ENCODE measurements at places on chromosomes 6 and 20. TPM values are rescaled to one million over a fixed set of nuclear protein-coding genes. Genes with fewer than 3 reads are reported as not detected.
A peak's percentile ranks its signal among the peaks of the same experiment; 100 is the strongest.

- no peak for DNase-seq
Observed at GRCh38 chr6:94736236-94736635, 841.1 kb upstream of the MANEA start.

The CLVS2 gene
- not detected for total RNA-seq

- DNase-seq = no peak
Observed at GRCh38 chr6:148528292-148528691, 185.7 kb downstream of the SASH1 start.

- DNase-seq = no peak
Observed at GRCh38 chr6:29676981-29677601, 3.9 kb downstream of the ZFP57 start.

- no peak for DNase-seq
Observed at GRCh38 chr20:62704341-62704948, 4.2 kb upstream of the NTSR1 start.

The ISM1 gene
- total RNA-seq = 5.8 TPM

The STK35 gene
- total RNA-seq = 19.3 TPM

- DNase-seq = no peak
Observed at GRCh38 chr6:161837854-161838253, 564.0 kb upstream of the AGPAT4 start.

DNA sequence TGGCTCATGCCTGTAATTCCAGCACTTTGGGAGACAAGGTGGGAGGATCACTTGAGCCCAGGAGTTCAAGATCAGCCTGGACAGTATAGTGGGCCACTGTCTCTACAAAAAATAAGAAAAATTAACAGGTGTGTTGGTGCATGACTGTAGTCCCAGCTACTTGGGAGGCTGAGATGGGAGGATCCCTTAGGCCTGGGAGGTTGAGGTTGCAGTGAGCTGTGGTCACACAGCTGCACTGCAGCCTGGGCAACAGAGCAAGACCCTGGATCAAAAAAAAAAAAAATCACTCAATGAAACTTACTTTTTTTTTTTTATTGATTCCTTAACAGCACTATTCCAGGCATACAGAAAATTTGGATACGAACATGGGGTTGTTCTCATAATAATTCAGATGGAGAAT is 14.0 kb downstream of the CDKAL1 start:
- no peak for DNase-seq

DNA sequence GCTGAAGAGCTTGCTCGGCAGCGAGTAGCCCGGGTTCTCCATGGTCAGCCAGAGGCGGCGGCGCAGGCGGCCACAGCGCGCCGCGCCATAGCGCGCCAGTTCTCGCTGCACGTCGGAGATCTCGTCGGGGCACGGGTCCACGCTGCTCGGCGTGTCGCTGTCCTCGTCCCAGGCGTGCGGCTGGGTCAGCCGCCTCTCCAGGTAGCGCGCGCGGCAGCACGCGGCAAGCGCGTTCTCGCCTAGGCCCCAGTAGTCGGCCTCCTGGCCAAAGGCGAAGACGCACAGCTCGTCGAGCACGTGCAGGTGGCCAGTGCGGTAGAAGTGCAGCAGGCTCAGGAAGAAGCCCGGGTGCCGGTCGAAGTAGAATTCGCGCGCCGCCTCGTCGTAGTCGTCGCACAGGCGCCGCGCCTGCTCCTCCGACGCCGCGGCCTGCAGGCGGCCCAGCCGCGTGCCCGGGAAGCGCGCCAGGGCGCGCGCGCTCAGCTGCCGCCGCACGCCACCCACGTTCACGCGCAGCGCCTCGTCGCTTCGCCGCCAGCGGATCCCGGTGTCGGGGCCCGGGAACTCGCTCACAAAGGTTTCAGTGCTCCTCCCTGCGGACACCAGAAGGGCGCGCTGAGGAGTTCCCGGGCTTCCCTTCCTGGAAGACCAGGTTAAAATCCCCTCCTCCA is 2.7 kb downstream of the KCNS1 start:
- peak; percentile 11 for DNase-seq

The PLEKHG1 gene
- total RNA-seq = 5.4 TPM

DNA sequence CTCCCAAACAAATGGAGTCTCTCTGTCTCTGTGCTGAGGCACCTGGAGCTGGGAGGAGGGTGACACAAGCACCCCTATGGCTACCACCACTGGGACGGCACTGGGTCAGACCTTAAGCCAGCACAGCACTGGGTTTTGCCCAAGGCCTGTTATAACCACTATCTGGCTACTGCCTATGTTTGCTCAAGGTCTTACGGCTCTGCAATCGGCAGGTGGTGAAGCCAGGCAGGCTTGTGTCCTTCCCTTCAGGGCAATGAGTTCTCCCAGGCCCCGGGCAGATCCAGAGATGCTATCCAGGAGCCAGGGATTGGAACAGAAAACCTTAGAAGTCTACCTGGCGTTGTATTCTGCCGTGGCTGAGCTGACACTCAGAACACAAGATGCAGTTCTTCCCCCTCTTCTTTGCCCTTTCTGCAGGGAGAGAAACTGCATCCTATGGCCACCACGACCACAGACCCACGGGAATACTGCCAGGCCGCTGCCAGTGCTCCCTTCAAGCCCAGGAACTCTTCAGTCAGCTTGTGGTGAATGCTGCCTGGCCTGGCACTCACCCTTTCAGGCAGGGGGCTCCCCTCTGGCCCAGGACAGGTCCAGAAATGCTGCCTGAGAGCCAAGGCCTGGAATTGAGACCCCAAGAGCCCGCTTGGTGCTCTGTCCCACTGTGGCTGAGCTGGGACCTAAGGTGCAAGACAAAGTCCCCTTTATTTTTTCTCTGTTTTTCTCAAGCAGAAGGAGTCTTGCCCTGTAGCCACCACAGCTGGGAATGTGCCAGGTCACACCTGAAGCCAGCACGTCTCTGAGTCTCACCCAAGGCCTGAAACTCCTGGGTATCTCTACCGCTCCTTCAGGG is 67.0 kb upstream of the FRMD1 start:
- DNase-seq = no peak

- DNase-seq = no peak
Observed at GRCh38 chr6:5537967-5538366, 276.7 kb downstream of the FARS2 start.

DNA sequence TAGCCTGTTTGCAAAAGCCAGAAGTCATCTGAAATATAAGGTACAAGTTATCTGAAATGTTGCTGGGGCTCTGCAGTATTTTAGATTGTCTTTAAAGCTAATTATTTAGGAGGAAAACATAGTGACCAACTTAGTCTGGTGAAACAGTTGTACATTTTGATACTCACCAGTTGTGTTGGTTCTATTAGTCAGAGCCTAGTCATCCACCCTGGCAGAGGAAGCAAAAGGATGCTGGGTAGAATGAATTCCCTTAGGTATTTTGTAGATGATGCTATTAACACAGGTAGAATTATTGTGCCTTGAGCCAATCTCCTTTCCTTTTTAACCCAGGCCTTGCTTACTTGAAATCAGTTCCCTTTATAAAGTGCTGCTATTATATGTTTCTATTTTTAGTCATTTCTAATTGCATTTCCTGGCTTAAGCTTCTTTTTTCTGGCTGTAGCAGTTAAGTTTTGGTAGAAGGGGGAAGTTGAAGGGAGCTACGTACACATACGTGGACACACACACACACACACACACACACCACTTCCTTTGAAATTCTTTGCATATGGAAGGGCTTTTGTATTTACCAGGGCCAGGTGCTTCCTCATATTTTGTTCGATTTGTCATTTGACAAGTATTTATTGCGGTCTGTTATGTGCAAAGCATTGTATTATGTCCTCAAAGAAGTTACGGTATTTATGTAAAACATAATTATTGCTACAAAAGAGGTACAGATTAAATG is 82.4 kb downstream of the RTN4IP1 start:
- no peak for DNase-seq

The EDN1 gene
- total RNA-seq = 0.44 TPM

DNA sequence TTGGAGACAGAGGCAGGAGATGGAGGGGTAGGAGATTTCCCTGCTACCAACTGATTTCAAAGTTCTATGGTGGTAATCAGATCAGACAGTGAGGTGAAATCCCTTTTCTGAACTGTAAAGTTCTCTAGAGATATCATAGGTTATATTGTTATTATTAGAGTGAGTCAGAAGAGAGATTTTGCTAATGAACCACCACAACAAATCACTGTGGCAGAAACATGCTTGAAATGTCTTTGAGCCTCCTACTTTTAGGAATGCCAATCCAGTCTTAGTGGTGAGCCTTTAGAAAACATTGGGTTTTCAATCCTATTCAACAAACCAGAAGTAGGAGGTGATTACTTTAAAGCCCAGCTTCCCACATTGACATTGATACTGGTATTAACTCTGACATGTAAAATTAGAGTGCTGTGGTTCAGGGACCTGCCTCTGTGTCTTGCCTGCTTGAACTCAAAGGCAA is 136.7 kb upstream of the CNR1 start:
- no peak for DNase-seq

DNA sequence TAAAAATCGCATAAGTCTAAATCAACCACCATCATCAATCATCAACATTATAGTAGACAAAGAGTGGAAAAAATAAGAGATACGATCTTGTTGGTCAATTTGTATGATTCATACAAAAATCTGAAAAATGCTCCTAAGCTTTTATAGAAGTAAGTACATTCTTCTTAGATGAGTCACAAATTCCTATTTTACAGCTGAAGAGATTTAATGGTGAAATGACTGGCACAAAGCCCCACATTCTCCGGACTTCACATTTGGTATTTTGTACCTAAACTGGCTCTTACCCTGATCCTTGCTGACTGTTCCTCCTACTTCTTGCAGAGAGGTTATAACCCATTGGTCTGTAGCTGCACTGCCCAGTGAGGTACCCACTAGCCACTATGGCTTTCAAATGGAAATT is 29.9 kb upstream of the PREP start:
- DNase-seq = no peak

Data from T-cell (primary cell).